ENCODE measurements at places on chromosomes 1 and 21. TPM values are rescaled to one million over a fixed set of nuclear protein-coding genes. Genes with fewer than 3 reads are reported as not detected.

Gene NTMT2
- total RNA-seq = not detected

Gene JTB
- 164 TPM for total RNA-seq

Gene BMP8A
- 0.13 TPM for total RNA-seq

Gene CTSE
- total RNA-seq = not detected

Gene ACTA1
- 0.15 TPM for total RNA-seq

Gene LCE2C
- not detected for total RNA-seq

Gene CYP4X1
- not detected for total RNA-seq

Gene FCER1G
- not detected for total RNA-seq

Gene IGSF9
- total RNA-seq = 0.21 TPM

Gene MAGI3
- total RNA-seq = 4.4 TPM

Gene GREM2
- total RNA-seq = 0.14 TPM

Gene KCNK2
- total RNA-seq = not detected

Gene GJA5
- 0.05 TPM for total RNA-seq

Gene FCRL3
- 0.02 TPM for total RNA-seq

Data from A549 treated with GW870086 at 1 μM for 4 hours (cell line).